Activated naive CD4-positive, alpha-beta T cell treated with anti-CD3 and anti-CD28 coated beads, Interleukin-2, amount 10 ng/mL, durations not matched to agents 7 days and 5 days (primary cell): ENCODE measurements at places on chromosomes 1 and 21.

DNA sequence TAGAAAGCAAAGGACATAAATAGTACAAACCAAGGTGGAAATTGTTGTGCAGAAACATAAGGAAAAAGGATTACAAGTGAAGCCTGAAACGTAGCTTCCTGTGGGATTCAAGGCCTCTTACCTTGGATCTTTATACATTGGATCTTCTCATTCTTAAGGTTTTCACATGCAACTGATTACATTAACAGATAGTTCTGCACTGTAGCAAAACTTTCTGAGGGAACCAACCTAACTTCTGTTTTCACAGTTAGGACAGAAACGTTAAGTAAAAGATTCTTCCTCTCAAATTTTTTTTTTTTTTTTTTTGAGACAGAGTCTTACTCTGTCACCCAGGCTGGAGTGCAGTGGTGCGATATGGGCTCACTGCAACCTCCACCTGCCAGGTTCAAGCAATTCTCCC lies 7.8 kb upstream of the TM2D1 start:
- H3K36me3 ChIP-seq, result no peaks in the 10 kb centered on the region
- no peak overlapping the region for H3K4me3 ChIP-seq
- no peak overlapping the region for H3K27ac ChIP-seq
- peaks cover 9% of the 10 kb centered on the region for H3K27me3 ChIP-seq
- peaks cover 6% of the 10 kb centered on the region for H3K4me1 ChIP-seq
- no peak for DNase-seq

- no peak for DNase-seq
- H3K27me3 ChIP-seq, result no peaks in the 10 kb centered on the region
- H3K27ac ChIP-seq, result no peak overlapping the region
- H3K36me3 ChIP-seq, result no peaks in the 10 kb centered on the region
- H3K4me1 ChIP-seq, result no peaks in the 10 kb centered on the region
Observed at GRCh38 chr1:80083892-80084291, 1077.4 kb upstream of the ADGRL4 start.

- H3K4me1 ChIP-seq, result no peaks in the 10 kb centered on the region
- H3K36me3 ChIP-seq, result no peaks in the 10 kb centered on the region
- DNase-seq, result no peak
- H3K27me3 ChIP-seq, result peaks cover 4% of the 10 kb centered on the region
Observed at GRCh38 chr1:88204111-88204510, 480.0 kb upstream of the PKN2 start.

DNA sequence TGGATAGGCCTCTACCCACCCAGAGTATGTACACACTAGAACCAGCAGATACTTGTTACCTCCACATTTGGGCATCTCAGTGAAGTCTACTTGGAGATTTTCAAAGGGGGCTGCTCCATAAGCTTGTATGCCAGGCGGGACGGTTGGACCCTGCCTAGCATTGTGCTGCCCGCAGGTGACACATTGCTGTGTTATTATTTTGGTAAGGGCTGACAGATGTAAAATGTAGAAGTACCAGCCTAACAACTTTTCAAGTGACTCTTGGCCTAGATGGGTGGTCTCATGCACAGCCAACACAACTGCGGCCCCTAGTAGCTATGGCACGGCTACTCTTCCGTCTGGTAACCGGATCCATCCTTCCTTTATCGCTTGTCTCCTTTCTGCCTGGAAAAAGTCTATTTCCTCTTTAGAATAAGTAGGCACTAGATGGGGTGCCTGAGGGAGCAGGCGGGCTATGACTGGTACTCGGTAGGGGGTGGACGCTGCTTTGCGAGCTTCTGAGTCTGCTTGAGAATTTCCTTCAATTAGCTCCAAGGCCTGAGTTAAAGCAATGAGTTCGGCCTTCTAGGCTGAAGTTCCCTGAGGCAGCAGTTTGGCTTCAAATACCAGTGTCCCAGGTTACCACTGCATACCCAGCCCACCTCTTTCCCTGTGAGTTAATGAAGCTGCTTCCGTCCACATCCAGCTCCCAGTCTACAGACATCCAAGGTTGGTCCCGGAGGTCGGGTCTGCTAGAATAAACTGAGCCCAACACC lies 405.3 kb downstream of the TGFB2 start:
- H3K4me1 ChIP-seq, result no peaks in the 10 kb centered on the region
- H3K27me3 ChIP-seq, result no peaks in the 10 kb centered on the region
- DNase-seq, result no peak
- no peak overlapping the region for H3K27ac ChIP-seq
- no peak overlapping the region for H3K4me3 ChIP-seq

GRCh38 chr1:232667094-232667777 lies 37.3 kb upstream of the SIPA1L2 start:
- peaks cover 15% of the 10 kb centered on the region for H3K27me3 ChIP-seq
- H3K36me3 ChIP-seq, result no peaks in the 10 kb centered on the region
- no peak overlapping the region for H3K4me3 ChIP-seq
- DNase-seq, result no peak

GRCh38 chr21:26366781-26367180 lies 196.2 kb upstream of the APP start:
- no peaks in the 10 kb centered on the region for H3K36me3 ChIP-seq
- no peak overlapping the region for H3K27ac ChIP-seq
- no peak for DNase-seq
- no peaks in the 10 kb centered on the region for H3K27me3 ChIP-seq
- no peak overlapping the region for H3K4me3 ChIP-seq

DNA sequence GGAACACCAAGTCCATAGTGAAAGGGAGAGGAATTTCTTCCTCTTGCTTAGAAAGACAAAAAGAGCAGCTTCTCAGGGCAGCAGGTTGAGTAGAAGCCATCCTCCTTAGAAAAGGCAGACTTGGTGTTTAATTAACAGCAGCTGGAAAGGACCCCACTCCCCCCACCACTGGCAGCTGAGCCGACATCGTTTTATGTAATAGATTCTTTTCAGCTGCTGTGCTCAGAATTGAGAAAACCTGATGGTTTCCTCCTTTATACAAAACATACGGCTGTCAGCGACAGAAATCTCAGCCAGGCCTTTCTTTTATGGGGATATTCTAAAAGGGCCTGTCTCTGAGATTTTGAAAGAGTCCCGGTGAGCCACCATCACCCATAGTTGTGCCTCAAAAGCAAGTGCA lies 49.9 kb downstream of the MAN1C1 start:
- no peak for DNase-seq
- peaks cover 41% of the 10 kb centered on the region for H3K36me3 ChIP-seq
- peaks cover 45% of the 10 kb centered on the region for H3K4me1 ChIP-seq
- no peak overlapping the region for H3K27ac ChIP-seq
- H3K27me3 ChIP-seq, result peaks cover 38% of the 10 kb centered on the region
- H3K4me3 ChIP-seq, result no peak overlapping the region

DNA sequence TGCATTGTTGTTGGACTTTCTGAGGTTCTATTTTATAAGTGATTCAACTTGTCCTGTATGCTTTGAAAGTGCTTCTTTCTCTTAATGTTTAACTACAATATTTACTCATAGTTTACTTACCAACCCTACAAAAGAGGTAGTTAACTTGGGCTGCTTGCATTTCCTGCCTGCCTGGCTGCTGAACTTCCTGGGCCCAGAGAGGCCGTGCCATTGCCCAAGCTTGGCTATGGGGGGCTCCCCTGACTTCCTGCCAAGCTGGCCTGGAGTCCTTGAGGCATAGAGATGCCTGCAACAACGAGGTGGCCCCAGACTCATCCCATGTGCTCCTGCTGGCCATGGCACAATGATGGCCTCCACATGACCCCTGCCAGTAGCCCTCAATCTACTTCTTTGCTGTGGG lies 361.6 kb upstream of the PLD5 start:
- H3K36me3 ChIP-seq, result no peaks in the 10 kb centered on the region
- H3K4me1 ChIP-seq, result no peaks in the 10 kb centered on the region
- H3K4me3 ChIP-seq, result no peak overlapping the region
- no peak overlapping the region for H3K27ac ChIP-seq
- no peaks in the 10 kb centered on the region for H3K27me3 ChIP-seq

GRCh38 chr1:205680073-205680851 lies at the start of gene SLC45A3:
TSS of gene SLC45A3 (minus strand) at chr1:205680509. CDS start at chr1:205664656, 15,853 bp downstream.
- peaks cover 11% of the 10 kb centered on the region for H3K4me1 ChIP-seq
- H3K27ac ChIP-seq, result no peak within 1 kb of the TSS
- peak; percentile 53 for DNase-seq

GRCh38 chr1:31592132-31592531 lies 15.8 kb downstream of the TINAGL1 start:
- H3K4me1 ChIP-seq, result no peaks in the 10 kb centered on the region
- DNase-seq, result no peak
- H3K36me3 ChIP-seq, result no peaks in the 10 kb centered on the region
- H3K27ac ChIP-seq, result no peak overlapping the region
- H3K4me3 ChIP-seq, result no peak overlapping the region

GRCh38 chr1:222829868-222830267 lies 15.0 kb downstream of the DISP1 start:
- no peaks in the 10 kb centered on the region for H3K36me3 ChIP-seq
- H3K4me1 ChIP-seq, result no peaks in the 10 kb centered on the region
- H3K4me3 ChIP-seq, result no peak overlapping the region
- no peak for DNase-seq
- H3K27ac ChIP-seq, result no peak overlapping the region

DNA sequence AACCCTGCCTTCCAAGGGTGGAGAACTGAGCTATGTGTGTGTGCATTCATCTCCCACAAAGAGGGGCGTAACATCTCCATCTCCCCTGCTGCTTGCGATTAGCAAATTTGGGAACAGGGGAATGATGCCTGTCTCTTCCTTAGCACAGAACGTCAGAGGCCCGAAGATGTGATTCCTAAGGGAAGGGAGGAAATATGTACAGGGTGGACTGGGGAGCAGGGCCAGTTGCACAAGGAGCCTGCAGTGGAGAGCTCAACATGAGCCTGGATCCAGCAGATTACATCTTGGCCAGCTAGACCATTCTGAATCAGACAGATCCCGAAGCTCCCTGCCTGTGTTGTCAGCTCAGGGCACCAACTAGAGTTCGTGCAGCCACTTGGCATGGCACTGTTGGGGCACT lies 118.1 kb downstream of the NGF start:
- H3K27me3 ChIP-seq, result no peaks in the 10 kb centered on the region
- no peak overlapping the region for H3K27ac ChIP-seq
- DNase-seq, result no peak
- no peak overlapping the region for H3K4me3 ChIP-seq
- H3K36me3 ChIP-seq, result no peaks in the 10 kb centered on the region

- H3K36me3 ChIP-seq, result peaks cover 2% of the 10 kb centered on the region
- H3K4me3 ChIP-seq, result no peak overlapping the region
- H3K27ac ChIP-seq, result no peak overlapping the region
Observed at GRCh38 chr1:18941221-18942141, 15.0 kb downstream of the IFFO2 start.

DNA sequence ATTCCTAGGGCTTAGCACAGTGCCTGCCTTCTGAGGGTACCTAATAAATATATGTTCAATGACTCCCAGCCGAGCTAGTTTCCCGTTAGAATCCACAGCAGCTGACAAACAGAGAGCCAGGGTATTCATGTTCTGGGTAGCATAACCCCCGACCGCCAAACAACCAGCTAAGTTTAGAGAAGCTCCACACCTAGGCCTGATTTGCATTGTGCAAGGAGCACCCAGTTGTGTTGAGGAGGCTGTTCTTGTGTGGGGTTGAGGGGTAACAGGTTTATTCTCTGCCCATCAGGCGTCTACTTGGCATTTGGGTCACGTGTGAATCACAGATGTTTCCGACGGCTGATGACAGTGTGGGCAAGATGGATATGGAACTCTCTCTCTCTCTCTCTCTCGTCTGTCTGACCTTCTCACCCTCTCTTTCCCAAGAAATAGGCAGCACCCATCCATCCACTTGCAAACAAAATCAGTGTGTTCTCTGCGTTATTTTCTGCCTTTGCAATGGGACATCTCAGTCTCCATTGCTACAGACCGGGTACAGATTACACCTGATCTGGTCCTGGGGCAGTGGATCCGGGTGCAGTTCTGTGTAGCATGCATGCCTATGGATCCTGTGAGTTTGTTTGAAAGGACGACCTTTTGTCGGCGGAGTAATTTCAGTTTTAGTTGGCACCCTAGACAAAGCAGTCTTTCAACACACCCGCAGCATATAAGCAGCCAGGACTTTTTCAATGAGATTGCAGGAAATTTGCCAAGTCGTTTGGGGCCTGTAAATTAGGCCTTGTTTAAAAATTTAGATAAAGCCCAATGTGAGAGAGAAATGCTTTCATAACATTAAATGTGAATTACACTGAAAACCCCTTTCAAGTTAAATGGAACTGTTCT lies 29.4 kb downstream of the KAZN start:
- no peaks in the 10 kb centered on the region for H3K27me3 ChIP-seq
- H3K36me3 ChIP-seq, result no peaks in the 10 kb centered on the region
- no peak overlapping the region for H3K27ac ChIP-seq

DNA sequence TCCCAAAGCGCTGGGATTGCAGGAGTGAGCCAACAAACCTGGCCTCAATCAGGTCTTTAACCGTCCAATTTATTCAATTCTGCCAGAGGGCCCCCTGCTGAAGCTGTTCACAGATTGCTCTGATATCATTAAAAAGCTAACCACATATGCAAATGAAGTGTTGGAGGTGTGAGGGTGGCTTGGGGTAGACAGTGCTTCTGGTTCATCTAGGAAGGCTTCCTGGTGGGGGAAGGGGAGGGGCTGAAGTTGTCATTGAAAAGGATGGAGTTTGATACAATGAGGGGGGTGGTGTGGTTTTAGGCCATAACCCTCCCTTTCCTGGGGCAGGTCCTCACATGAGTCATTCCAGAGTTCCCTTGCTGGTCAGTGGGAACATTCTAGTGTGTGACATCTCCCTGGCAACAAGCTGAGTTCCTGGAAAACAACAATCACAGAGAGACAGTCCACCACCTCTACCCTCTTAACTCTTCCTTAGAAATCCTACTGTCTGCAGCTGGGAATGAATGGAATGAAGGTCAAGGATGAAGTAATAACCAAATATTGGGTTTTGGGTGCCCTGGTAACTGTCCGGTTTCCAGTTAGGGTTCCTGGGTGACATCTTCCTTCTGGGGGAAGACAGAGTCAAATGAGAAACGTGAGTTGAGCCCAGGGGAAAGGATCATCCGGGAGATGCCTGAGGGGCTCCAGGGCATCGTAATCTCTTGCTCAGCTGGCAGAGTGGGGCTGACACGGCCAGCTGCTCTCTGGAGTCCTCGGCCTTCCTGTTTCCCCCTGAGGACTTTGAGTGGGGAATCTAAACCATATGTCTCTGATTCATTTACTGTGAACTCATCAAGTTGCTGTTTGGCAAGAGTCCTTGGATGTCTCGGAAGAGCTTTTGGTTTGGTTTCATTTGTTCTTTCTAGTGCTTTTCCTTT lies 32.2 kb downstream of the BATF3 start:
- no peak overlapping the region for H3K27ac ChIP-seq
- peaks cover 28% of the 10 kb centered on the region for H3K27me3 ChIP-seq
- no peak for DNase-seq
- peaks cover 16% of the 10 kb centered on the region for H3K4me1 ChIP-seq

DNA sequence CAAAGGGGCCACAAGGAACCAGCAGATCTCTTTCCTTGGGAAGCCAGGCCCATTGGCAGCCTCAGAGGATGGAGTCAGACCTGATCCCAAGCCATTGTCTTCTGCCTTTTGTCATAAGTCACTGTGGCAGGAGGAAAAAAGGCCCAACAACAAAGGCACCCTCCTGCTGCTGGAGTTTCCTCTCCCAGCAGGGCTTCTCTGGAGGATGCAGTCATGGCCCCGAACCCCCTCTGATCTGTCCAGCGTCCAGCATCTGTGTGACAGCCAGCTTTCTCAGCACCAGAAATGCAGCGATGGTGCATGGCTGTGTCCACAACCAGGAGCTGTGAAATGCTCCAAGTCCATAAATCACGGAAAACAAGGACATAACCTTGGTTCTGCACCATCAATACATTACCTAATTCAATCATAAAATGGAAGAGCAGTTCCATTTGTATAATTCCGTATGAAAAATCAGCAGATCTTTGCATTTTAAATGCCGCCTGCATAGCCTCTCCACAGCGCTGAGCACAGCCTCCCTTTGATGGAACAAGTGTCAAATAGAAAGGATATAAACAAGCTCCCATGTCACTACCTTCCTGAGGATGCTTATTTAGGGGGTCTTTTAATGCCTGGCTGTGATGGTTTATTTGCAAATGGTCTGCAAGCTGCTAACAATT lies 30.6 kb downstream of the AJAP1 start:
- DNase-seq, result no peak
- H3K4me3 ChIP-seq, result no peak overlapping the region
- H3K36me3 ChIP-seq, result no peaks in the 10 kb centered on the region
- no peaks in the 10 kb centered on the region for H3K4me1 ChIP-seq
- H3K27me3 ChIP-seq, result peaks cover 4% of the 10 kb centered on the region
